ENCODE measurements at places on chromosomes 16 and 17. TPM values are rescaled to one million over a fixed set of nuclear protein-coding genes. Genes with fewer than 3 reads are reported as not detected.

ARHGDIG gene
- total RNA-seq = 1.0 TPM

PDE6G gene
- 4.0 TPM for total RNA-seq

RAB37 gene
- 3.4 TPM for total RNA-seq

NPTX1 gene
- total RNA-seq = 20.1 TPM

DRC7 gene
- total RNA-seq = not detected

GRCh38 chr17:7383742-7384488, 3.0 kb downstream of the TNK1 start:
- peak; percentile 91 for DNase-seq

DNA sequence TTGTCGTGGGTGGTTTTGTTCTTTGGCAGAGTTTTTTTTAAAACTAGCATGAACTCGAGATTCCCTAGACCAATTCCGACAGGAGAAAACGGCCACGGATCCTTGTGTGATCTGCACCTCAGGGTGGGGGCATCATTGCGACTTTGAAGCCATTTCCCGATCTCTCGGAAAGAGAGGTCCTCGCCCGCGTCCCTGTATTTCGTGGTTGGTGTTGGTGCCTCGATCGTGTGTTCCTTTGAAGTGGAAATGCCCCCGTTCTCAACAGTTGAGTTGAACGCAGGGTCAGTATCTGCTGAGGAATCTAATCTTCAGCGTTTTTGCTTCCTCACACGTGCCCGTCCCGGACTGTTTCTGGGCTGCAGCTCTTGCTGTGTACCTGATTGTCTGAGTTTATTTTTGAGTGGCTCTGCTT, 1.1 kb downstream of the CRAMP1 start:
- peak; percentile 32 for DNase-seq

DNA sequence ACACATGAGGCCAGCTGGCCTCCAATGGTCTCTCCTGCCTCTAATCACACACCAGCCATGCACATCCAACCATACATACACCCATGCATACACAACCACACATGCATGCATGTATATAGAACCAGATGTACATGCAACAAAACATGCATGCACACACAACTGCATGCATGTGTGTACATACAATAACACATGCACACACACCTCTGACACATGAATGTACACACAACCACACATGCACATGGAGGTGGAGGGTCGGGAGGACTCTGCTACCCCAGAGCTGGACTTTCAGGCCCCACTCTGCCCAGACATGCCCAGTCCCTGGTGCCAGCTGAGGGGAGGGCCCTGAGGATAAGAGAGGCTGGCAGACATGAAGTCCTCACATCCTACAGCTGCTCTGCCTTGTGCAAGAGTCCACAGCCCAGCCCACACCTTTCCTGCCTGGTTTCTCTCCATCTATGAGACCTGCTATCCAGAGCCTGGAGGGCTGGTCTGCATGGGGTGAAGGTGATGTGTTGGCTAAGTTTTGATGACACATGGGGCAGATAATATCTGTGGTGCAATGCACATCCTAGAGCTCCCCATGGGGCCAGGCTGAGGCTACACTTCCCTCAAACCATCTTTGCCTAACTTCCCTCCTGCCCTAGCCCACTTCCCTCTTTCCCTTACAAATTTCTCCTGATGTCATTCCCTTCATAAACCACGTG, 50.9 kb upstream of the SDK2 start:
- DNase-seq = no peak

- DNase-seq = no peak
These were observed 30.1 kb upstream of the MTSS2 start for GRCh38 chr16:70715860-70716357.

DNA sequence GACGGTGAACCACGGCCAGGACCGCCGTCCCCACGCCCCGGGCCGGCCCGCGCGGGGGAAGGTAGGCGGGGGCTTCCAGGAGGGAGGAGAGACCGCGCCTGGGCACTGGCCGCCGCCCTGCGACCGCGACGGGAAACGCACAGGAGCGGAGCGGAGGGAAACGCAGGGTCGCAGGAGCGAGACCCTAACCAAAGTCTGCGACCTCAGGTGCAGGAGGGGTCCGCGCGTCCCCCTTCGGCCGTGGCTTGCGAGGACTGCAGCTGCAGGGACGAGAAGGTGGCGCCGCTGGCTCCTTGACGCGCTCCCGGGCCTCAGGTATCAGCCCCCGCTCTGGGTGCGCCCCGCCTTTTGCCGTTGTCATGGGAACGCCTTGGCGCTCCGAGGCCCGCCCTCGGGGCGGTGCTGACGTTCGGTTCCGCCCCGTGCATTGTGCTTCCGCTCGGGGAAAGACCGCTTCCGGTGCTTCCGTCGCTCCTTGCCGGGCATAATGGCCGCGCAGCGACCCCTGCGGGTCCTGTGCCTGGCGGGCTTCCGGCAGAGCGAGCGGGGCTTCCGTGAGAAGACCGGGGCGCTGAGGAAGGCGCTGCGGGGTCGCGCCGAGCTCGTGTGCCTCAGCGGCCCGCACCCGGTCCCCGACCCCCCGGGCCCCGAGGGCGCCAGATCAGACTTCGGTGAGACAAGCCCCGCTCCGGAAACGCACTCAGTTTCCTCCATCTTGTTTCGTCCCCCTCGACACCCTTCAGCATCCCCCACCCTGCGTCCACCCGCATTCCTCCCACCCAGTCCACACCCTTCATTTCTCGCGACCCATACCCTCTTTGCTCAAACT, at the start of gene OVCA2:
TSS of gene OVCA2 (plus strand) at position 462 of the 829 bp plus-strand sequence. CDS start at position 488, 26 bp downstream.
- DNase-seq = peak; percentile 98

DNA sequence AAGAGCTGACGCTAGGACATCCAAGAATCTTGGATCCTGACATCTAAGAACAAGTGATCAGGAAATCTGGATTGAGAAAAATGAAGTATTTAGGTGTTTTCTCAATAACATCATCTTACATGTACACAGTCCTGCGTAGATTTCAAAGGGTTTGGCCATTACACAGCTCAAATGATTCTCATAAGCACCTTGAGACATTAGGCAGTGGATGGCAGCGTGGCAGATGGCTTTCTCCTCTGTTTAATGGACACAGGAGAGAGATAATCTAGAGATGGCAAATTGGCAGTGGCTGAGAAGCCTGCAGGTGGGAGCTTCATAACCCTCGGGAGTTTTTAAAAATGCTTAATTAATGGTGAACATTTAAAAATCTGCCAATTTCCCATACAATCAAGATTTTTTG, 137.5 kb downstream of the ZFHX3 start:
- no peak for DNase-seq

DNA sequence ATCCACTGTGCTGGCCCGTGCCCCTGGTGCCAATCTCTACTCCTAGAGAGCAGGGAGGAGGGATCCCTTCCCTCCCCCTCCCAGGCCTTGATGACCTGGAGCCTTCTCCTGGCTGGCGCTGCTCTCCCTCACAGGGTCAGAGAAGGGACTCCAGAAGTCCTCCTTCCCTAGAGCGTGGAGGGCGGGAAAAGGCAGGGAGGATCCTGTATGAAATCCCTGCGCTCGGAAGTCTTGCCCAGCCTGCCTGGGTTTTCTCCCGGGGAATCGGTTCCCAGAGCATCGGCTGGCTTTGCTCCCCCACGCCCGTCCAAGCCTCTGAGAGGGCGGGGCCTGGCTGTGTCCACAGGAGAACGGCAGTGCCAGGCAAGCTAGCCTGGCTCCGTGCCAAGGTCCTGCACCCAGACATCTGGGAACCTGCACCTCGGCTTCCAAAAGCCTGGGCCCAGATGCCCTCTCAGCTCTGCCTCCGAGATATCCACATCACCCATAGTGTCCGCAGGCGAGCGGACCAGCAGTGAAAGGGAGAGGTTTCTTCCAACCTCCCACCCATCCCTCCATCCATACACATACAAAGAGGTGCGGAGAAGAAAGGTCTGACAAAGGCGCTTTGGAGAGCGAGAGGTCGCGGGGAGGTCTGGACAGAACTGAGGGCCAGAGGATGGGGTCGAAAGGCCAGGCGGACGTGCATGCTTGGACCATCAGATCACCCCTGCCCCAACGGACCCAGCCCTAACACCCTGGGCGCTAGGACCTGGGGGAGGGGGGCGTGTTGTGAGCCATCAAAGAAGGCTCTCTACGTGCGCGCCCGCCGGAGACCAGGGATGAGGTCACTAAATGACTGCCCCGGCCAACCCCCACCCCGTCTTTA, 1.1 kb downstream of the MPP2 start:
- DNase-seq = peak; percentile 96

DNA sequence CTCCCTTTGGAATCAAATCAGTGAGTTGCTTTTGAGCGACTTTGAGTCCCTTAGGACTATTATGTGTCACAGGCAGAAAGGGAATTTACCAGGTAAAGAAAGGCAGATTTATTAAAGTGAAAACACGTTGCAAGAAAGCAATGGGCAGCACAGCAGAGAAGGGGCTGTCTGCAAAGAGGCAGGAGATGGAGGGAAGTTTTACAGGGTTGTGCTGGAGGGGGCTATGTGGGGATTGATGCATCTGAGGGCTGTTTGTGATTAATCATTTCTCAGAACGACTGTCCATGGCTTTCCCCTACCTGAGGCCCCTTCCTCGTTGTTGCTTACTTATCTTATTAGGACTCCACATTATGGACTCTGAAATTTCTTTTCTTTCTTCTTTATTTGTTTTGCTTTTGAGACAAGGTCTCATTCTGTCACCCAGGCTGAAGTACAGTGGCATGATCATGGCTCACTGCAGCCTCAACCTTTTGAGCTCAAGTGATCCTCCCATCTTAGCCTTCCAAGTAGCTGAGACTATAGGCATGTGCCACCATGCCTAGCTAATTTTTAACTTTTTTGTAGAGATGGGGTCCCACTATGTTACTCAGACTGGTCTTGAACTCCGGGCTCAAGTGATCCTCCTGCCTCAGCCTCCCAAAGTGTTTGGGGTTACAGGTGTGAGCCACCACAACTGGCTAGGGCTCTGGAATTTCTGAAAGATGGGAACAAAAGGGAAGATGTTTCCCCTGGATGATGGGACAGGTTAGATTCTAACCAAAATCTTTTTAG, 5.5 kb downstream of the WWP2 start:
- no peak for DNase-seq

DNA sequence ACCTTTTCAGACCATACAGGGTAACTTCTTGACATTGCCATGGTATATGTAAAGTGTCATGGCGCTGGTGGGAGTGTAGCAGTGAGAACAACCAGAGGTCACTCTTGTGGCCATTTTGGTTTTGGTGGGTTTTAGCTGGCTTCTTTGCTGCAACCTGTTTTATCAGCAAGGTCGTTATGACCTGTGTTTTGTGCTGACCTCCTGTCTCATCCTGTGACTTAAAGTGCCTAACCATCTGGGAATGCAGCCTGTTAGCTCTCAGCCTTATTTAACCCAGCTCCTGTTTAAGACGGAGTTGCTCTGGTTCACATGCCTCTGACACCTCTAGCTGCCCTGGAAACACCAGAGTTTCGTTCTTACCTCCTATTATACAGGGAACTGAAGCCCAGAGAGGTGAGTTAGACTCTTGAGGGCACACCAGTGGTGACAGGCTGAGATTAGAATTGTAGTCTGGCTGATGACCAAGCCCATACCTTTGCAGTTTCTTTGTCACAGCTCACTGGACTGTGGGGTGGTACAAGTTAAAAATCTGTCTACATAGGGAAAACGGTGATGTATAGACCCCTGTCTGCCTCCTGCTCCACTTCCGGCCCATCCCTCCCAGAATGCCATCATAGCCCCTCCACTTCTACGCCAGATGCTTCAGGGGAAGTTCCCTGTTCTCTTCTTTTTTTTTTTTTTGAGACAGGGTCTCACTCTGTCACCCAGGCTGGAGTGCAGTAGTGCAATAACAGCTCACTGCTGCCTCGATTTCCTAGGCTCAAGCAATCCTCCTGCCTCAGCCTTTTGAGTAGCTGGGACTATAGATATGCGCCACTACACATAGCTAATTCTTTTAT, 21.0 kb downstream of the KSR1 start:
- no peak for DNase-seq

DNA sequence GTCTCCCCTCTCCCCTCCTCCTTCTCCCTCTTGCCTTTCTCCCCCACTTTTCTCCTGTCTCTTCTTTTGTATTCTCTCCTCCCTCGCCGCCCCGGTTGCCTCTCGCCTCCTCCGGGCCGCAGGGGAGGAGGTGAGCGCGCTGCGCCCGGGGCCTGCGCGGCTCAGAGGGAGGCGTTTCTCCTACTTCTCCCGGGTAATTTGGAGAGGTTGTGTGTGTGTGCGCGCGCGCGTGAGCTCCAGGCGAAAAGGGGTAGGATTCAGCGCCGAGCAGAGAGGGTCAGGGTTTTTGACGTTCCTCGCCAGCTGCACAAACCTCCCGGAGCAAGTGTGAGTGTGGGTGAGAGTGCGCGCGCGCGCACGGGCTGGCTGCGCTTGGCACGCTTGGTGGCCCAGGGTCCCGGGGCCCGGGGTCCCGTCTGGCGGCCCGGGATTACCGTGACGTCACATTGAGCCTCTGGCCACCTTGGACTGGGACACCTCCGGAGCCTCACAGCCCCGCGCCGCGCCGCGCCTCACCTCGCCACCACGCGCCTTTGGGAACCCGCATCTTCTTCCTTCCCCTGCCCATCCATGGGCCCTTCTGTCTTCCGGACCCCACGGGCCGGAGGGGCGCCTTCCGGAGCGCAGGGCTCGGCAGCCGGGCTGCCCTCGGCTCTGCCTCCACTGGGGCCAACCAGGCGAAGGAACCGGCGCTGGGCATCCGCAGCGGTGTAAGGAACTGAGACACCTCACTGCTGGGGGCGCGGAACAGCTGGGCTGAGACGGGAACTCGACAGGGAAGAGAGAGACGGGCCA, 479 bp downstream of the IRX6 start:
- DNase-seq = peak; percentile 45

- DNase-seq = no peak
These were observed 49.3 kb downstream of the AKAP10 start for GRCh38 chr17:19928299-19928698.

DNA sequence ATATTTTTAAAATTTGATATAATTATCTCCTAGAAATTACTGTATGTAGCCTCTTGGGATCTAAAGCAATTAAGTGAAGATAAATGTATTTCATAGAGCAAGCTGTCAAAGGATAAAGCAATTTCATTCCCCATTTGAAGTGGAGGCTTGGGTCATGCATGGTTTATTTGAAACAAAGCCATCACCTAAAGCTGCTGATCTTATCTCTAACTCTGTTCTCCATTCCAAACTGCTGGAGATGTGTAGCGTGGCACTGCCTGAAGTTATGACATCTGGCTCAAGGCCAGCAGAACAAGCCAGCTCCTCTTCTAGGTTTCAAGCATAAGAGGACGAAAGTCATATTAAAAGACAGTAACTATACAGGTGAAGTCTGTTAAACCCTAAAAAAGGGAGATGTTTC, 83.9 kb downstream of the HIC1 start:
- no peak for DNase-seq

- DNase-seq = peak; percentile 93
These were observed at the start of gene HELZ for GRCh38 chr17:67245073-67245693. Gene HELZ (minus strand): TSS chr17:67245196. CDS start chr17:67218804, 26,392 bp downstream.

DNA sequence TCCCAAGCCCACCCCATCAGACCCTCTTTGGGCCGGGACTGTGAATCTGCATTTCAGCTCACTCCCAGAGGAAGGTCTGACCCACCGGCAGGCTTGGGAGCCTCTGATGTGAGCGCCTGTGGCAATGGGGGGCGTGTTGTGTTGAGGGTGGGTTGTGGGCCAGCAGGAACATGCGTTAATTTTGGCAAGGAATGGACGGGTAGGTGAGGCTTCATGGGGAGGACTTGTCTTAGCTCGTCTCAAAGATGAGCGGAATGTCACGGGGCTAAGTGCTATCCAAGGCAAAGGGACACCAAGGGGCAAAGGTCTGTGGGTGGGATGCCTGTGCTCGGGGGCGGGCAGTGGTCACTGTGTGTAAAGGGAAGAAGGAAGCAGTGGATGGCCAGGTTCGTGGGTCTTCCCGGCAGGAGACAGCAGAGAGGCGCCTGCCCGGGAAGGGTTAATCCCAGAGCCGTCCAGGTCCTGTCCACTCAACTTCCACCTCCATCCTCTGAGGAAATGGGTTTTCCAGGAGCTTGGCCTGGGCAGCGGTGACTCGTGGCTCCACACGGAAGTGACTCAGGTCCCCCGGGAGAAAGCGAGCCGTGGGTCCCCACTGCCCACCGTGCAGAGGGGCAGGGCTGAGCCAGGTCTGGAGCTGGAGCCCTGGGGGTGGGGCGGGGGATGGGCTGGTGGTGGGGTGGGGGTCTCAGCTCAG, 17.4 kb downstream of the ADGRG1 start:
- no peak for DNase-seq
